ENCODE measurements at places on chromosomes 5 and 9.

DNA sequence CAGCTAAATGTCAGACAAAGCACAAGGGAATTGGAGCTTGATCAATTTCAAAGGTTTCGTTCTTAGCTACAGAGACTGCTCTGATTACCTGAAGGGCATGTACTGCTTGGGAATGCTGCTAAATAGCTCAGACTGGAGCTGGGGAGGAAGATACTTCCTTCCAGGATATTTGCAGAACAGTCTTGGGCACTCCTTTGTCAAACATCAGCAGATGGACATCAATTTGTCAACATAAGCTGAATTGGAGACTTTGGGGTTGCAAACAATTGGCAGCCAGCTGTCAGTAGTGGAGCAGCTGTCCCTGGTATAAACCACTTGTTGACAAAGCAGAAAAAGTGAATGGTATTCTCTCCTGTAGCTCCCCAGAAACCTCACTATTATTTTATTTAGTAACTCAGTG lies 182.0 kb downstream of the CCDC192 start:
- no peak for DNase-seq

- DNase-seq = no peak
Measured at GRCh38 chr9:111662576-111663300, 1.3 kb downstream of the GNG10 start.

- DNase-seq = no peak
Measured at GRCh38 chr5:148880197-148880596, 53.8 kb downstream of the ADRB2 start.

- DNase-seq = no peak
Measured at GRCh38 chr9:106862110-106862820, 701 bp upstream of the ZNF462 start.

DNA sequence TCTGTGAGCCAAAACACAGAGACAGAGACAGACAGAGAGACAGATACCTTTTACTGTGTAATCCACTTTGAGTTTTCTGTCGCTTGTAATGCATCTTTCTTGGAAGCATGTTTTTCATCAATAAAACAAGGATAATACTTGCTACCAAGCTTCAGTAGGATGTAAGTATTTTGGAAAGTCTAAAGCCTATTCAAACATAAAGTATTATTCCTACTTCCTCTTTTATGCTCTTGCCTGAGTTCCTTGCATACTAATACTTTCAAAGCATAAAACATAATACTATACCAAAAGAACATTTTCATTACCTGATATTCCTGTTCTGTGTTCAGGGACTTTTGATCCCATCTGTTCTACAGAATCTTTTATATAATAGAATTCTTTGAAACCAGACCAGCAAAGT lies 64.5 kb upstream of the SLC30A5 start:
- no peak for DNase-seq

- DNase-seq = no peak
Measured at GRCh38 chr5:176687881-176688280, 40.6 kb downstream of the TSPAN17 start.

DNA sequence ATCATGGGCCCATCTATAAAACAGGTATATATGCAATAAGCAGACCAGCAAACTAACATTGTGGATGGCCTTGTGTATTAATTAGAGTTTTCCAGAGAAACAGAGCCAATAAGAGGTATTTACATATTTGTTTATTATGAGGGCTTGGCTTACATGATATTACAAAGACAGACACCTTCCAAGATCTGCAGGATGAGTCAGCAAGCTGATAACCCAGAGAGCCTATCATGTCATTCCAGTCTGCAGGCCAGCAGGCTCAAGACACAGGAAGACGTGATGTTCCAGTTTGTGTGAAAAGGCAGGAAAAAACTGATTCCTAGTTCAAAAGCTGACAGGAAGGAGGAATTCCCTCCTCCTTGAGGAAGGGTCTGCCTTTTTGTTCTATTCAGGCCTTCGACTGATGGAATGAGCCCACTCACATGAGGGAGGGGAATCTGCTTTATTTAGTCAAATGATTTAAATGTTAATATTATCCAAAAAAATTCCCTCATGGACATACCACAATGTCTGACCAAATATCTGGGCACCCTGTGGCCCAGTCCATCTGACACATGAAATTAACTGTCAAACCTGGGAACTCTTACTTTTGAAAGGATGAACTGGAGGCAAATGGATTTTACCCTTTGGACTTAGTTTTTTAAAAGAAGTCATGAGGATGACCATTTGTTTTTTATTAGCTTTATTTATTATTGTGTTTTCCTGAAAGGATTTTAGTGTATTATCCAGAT lies 161.2 kb upstream of the CHD1 start:
- no peak for DNase-seq
